Aorta (tissue), 5 donors: ENCODE measurements at places on chromosomes 12 and 14. TPM values are rescaled to one million over a fixed set of nuclear protein-coding genes. Genes with fewer than 3 reads are reported as not detected.

Gene HVCN1
- 8.6 TPM for polyA plus RNA-seq

Gene AVPR1A
- 0.05 TPM for polyA plus RNA-seq

Gene RIMKLB
- 117 TPM for polyA plus RNA-seq

Gene SCN8A
- polyA plus RNA-seq, result under 0.01 TPM

Gene GLIPR1L1
- not detected for polyA plus RNA-seq
